Substantia nigra (tissue), 51 donors: ENCODE measurements at places on chromosomes 2 and 18.

DNA sequence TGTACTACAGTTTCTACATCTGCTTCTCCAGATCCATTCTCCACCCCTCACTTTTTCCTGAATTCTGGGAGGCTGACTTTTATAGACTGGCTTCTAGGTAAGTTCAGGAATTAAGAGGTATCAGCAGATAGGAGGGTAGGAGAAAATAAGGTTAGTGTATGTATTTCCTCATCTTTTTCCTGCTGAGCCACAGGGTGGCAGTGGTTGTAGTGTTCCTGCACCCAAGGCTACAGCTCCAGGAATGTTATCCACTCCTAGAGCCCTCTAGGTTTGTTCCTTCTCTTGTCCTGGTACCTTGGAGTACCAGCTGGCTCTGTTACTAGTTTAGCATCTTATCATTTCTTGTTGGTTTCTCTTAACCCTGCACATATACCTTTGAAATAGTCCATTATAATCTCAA is 40.7 kb upstream of the C2orf66 start:
- peak; percentile 13 for DNase-seq

GRCh38 chr2:42386682-42387081 is 25.7 kb upstream of the COX7A2L start:
- no peak for DNase-seq

DNA sequence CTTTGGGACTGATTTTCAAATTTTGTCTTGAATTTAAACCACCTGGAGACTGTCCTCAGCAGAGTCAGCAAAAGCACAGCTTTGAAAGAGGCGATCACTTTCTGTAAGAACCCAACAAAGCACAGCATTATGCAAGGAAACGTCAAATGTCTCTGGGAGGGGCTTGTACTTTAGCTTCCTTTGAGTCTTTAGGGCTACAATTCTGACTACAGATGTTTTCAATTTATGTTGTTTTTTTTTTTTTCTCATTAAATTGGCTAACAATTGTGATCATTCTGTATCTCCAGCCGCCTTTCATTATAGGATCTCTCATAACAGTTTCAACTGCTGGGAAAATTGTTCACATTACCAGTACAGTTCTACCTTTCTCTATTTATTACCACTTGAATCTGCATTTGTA is 48.3 kb downstream of the COL3A1 start:
- no peak for DNase-seq

DNA sequence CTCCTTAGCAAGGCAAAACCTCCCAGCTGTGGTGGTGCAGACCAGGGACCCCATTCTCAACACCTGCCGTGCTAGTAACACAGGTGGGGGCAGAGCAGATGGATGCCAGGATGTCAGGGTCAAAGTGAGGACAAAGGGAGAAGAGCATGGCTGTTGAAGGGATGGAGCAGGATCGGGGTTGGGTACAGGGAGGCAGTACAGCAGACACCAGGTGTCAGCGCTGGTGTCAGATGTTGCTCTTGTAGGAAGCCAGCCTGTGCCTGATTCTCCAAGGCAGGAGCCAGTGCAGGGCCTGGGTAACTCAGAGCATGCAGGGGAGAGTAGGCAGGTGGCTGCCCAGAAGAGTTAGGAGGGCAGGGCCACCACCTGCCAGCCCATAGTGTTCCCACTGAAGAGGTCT is 222.1 kb upstream of the SPRED2 start:
- no peak for DNase-seq

- no peak for DNase-seq
Measured at GRCh38 chr2:64638502-64639120, 15.1 kb downstream of the SERTAD2 start.

DNA sequence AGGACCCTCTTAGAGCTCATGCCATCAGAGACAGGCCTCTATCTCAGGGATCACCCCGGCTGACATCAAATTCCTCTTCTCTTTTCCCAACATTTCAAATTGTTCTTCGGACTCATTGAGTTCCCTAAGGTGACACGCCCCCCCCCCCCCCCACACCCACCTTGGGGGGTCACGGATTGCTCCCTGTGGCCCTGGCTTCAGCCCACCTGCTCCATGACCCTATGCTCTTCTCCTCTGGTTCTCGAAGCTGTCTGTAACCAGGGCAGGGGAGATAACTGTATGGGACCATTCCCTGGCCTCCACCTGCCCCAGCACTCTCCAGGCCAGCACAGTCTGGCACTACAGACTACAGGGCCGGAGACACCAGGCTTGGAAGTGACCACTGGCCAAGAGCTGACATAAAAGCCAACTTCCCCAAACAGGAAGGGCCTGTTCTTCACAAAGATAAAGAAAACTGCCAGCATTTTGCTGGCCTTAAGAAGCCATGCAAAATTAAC is 7.1 kb downstream of the MTERF4 start:
- no peak for DNase-seq

GRCh38 chr2:47295981-47296635 is 106.8 kb upstream of the MSH2 start:
- DNase-seq, result no peak

- DNase-seq, result no peak
Measured at GRCh38 chr2:77937366-77937765, 415.2 kb upstream of the LRRTM4 start.

GRCh38 chr2:17822445-17823117 is 6.3 kb downstream of the MSGN1 start:
- DNase-seq, result no peak

- DNase-seq, result no peak
Measured at GRCh38 chr2:53672881-53673522, 94.6 kb upstream of the CHAC2 start.

DNA sequence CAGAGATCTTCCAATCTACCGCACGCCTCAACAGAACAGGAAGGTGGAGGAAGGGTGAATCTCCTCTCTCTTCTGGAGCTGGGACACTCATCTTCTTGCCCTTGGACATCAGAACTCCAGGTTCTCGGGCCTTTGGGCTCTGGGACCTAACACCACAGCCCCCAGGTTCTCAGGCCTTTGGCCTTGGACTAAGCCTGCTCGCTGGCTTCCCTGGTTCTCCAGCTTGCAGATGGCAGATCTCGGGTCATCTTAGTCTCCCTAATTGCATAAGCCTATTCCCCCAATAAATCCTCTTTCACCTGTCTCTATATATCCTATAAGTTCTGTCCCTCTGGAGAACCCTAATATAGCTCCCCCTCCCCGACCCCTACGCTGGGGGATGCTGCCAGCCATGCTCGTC is 14.8 kb downstream of the HS6ST1 start:
- DNase-seq, result no peak

DNA sequence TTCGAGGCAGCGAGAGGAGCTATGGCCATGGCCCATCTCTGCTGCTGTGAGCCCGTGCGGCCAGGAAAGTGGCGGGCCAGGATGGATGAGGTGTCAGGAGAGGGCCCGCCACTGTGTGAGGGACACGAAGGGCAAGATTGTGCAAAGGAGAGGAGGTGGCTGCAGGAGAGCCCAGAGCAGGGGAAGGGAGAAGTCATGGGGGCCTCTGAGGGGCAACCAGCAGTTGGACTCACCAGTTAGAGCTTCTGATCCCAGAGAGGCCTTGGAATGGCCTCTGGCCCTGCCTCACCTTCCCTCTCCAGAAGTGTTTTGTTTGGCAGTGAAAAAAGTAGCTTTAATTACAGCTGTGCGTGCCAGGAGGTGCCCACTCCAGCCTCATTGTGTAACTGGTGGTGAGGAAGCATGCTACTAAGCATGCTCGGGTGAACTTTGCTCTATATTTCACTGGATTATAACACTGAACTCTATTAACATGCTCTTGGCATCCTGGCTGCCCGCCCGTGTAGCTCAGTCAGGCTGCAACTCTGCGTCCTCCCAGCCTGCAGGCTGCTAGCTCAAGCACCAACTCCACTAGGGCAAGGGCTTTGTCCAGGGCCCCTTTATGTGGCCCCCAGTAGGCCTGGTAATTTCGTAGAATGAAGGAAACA is 34.2 kb downstream of the IMPA2 start:
- no peak for DNase-seq

GRCh38 chr2:85839461-85839860 is 49.3 kb downstream of the ST3GAL5 start:
- no peak for DNase-seq

DNA sequence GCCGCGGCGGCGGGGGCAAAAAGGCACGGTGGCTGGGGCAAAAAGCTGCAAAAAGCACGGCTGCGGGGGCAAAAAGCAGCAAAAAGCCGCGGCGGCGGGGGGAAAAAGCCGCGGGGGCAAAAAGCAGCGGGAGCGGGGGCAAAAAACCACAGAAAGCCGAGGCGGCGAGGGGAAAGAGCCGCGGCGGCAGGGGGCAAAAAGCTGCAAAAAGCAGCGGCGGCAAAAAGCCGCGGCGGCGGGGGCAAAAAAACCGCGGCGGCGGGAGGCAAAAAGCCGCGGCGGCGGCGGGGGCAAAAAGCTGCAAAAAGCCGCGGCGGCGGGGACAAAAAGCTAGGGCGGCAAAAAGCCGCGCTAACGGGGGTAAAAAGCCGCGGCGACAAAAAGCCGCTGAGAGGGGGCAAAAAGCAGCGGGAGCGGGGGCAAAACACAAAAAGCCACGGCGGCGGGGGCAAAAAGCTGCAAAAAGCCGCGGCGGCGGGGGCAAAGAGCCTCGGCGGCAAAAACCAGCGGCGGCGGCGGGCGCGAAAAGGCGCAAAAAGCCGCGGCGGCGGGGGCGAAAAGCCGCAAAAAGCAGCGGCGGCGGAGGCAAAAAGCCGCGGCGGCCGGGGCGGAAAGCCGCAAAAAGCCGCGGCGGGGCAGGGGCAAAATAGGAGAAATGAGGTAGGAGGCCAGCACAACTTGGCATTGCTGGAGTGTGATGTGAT is 123.4 kb downstream of the ANKRD30BL start:
- no peak for DNase-seq

- no peak for DNase-seq
Measured at GRCh38 chr2:41644936-41645335, 402.9 kb upstream of the PKDCC start.

DNA sequence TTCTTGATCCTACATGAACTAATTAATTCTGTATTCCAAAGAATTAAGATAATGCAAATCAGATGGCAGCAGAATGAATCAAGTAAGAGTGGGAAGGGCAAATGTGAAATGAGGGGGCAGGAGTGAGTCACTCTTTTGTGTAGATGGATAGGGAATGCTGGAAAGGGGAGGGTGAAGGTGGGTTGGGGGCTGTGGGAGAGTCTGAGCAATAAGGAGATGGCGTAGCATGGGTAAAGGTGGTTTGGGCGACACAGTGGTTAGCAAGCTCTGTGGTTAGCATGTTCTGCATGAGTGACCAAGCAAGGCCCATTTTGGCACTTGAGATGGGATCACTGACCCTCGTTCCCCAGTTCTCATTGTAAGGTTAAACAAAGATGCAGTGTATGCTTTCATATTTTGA is 20.4 kb downstream of the GPD2 start:
- DNase-seq, result no peak

GRCh38 chr2:38561691-38562090 is 41.0 kb downstream of the HNRNPLL start:
- no peak for DNase-seq

DNA sequence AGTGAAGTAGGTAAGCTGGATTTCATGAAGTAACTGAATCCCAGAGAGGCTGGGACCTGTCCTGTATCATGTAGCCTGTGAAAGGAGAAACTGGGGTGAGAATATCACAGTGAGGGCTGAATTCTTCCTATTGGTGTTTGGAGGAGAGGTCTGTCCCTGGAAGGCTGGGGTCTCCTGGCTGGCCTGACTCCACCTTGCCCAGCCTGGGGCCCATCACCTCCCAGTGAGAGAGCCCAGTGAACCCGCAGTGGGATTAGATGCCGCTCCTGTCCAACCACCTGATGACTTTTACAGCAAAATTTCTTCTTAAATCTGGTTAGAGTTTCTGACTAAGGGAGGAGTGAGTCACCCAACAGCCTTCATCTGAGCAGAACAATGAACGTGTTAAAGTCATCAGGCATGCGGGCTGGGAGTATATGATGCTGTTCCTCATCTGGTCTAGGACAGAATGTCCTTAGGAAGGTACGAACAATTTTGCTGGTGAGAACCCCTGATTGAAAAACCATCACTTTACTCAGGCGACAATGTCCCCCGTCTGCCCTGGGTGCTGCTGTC is 152.9 kb downstream of the LPIN1 start:
- DNase-seq, result no peak

- no peak for DNase-seq
Measured at GRCh38 chr2:240446664-240447175, 11.3 kb downstream of the GPC1 start.

- no peak for DNase-seq
Measured at GRCh38 chr2:97718942-97719341, 5.6 kb downstream of the ZAP70 start.

GRCh38 chr2:45199973-45200372 is 190.7 kb upstream of the SIX2 start:
- no peak for DNase-seq

- DNase-seq, result peak; percentile 14
Measured at GRCh38 chr2:109351164-109351756, 222.3 kb downstream of the SH3RF3 start.

DNA sequence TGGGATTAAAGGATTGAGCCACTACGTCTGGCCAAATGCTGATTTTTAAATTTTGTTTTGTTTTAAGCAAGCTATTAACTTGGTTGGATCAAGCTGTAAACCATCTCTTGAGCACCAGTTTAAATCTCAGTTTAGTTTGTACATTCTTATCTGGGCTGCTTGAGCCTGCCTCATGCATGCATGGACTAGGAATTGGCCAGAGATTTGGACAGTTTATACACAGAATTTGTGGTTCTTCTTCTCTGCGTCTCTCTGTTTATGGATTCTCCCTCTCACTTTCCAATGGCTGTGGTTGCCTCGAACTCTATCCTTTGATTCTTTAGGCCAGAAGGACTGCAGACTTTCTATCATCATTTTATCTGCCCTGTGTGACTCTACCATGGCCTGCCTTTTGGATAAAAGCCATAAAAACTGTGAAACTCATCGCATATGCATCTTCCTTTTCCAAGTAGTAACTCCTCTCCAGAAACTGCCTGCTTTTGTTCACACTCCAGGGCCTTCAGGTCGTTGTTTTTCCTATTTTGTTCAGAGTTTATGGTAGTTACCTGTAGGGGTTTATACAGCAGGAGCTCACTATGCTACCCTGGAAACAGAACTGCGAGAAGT is 32.5 kb upstream of the PLB1 start:
- no peak for DNase-seq

- DNase-seq, result no peak
Measured at GRCh38 chr2:137287913-137288639, 522.7 kb downstream of the THSD7B start.

DNA sequence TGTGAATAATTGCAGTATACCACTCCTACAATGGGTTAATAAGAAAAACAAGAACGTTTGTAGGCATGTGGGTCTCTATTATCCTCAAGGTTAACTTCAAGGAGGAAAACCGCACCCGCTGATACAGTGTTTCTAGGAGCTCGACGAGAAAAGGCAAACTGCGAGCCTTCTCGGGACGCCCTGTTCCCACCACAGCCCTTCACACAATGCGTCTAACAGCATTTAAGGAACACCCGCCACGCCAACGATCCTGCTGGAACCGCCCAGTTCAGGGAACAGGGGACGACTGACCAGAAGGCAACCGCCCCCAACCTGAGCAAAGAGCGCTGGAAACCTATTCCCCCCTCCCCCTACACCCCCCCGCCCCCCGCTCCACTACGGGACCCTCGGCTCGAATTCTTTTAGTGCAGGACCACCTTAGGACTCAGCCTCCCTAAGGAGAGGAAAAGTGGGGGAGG is 710 bp upstream of the TMSB10 start:
- DNase-seq, result peak; percentile 45

GRCh38 chr18:22778996-22779395 is 154.1 kb upstream of the RBBP8 start:
- no peak for DNase-seq

GRCh38 chr18:3652380-3653262 is 202.6 kb downstream of the TGIF1 start:
- no peak for DNase-seq
